ENCODE measurements at places on chromosomes 16 and 17.

- no peak for DNase-seq
Observed at GRCh38 chr17:44642834-44643233, 13.4 kb upstream of the MEIOC start.

- DNase-seq = no peak
Observed at GRCh38 chr16:88326611-88327485, 55.9 kb upstream of the ZNF469 start.

DNA sequence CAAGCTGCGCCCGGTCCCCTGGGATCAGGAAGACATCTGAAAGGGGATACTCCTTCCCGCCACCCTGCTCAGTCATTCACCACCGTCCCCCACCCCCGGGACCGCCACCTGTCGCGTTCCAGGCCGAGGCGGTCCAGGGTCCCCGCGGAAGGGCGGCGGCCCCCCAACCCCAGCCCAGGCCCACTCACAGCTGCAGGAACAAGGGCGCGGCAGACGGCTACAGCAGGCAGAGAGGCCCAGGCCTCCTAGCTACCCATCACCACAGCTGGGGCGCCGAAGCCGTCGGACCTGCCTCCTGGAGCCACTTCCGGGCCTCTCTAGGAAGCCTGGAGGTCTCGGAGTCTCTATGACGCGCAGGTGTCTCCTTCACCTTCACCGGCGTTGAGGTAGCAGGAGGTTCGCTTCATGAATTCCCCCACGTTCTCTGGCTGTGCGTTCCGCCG lies at the start of gene SDR42E1:
SDR42E1 (minus strand) TSS at position 272 of the 443 bp plus-strand sequence. CDS start 10,612 bp downstream, outside the sequence.
- DNase-seq = no peak

DNA sequence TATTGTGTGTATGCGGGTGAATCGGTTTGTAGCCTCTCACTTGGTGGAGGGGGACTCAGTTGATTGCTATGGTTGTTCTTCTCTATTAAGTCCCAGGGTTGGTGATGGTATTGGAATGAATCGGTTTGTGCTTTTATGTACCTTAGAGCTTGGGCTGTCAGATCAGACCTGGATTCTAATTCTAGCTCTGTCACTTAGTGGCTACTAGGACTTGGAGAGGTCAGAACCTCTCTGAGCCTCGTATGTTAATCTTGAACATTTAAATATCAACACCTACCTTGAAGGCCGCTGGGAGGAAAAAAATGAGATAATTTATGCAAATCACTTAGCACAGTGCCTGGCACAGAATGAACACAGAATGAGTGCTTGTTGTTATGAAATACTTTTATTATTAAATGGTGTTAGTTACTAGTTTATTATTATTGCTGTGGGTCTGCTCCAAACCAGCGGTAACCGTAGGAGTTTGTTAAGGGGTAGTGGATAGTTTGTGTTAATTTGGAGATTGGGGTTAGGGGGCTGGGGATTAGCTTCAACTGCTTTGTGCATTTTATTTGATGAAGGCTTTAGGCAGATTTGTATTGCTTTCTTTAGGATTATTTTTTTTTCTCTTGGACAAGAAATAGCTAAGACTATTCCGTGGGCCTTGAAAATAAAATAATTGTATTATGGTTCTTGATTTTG lies 3.5 kb downstream of the KDM6B start:
- DNase-seq = no peak

DNA sequence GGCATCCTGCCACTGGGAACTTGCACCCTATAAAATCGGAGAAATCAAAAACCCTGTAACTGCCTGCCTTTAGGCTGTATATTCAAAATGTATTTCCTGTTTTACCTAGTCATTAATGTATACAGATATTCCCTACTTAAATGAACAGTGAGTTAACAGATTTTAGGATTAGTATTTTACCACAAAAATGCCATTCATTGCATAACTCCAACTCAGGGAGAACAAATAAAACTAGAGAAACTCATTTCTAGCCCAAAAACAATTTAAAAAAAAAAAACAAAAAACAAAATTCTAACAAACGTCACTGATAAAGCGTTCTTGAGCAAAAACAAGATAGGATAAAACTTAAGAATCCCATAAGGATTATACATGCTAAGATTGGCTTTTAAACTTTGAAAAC lies 3.7 kb upstream of the DHX33 start:
- DNase-seq = no peak

DNA sequence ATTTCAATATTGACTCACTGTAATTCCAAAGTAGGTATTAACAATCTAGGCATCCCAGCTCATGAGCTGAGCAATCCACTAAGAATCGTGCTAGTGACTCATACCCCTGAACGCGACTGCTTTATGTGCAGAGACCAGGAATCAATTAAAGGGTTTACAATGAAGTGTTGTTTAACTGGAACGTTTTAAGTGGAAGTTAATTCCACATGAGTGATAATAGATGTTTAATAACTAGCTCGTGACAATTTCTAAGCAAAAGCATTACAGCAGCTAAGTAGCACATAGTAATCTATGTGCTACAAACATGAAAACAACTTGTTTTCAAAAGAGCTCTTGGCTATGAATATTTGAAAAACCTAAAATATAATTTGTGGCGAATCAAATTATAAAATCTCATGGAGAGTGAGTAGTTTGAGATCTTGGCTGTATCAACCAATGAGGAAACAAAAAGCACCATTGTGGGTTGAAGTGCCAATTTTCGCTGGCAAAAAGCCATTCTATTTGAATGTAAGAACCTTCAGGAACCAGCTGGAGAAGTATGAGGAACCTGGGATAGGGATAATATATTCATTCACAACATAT lies 9.4 kb downstream of the GJC1 start:
- DNase-seq = no peak

- DNase-seq = no peak
Observed at GRCh38 chr17:76252040-76252954, 12.0 kb upstream of the RNF157 start.

DNA sequence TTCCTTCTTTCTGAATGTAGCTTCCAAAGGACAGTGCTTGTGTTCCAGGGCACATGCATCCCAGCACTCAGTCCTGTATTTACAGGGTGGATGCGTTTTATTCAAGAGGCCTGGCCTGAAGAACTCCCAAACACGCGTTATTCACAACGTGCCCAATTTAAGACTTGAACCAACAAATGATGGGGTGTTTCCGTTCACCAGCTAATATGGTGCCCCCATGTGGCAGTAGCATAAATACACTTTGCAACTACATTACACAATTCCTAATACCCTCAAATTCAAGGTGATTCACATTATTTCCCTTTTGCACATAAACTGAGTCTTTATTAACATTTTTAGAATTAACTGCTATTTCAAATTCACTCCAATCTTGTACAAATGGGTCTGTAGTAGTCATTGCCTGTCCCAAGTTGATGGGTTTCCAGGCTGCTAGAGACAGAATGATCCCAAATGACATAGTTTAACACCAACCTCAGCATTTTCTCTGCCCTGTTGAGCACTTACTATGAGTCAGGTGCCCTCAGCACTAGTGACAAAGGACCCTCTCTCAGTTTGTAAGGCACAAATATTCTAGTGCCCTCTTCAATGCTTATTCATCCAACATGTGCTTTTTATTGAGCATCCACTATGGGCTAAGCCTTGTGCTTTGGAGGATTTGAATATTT lies 26.9 kb downstream of the HSD17B2 start:
- peak; percentile 10 for DNase-seq

DNA sequence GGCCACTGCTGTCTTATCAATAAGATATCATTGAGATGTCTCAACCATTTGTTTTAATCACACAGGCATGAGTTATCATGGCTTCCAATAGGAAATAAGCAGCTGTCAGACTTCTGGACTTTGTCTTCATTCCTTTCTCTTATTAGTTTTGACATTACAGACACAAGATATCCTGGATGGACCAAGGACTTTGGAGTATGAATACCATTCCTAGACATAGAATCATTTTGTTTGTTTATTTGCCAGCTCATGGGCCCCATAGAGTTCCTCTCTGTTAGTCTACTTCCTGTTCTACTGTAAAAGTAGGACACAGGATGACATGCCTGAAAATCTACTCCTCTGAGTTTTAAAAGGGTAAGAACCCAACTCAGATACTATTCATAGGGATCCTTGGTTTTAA lies 77.7 kb upstream of the KCNJ16 start:
- DNase-seq = no peak

GRCh38 chr16:81380932-81381331 lies 63.7 kb upstream of the CMIP start:
- DNase-seq = no peak

DNA sequence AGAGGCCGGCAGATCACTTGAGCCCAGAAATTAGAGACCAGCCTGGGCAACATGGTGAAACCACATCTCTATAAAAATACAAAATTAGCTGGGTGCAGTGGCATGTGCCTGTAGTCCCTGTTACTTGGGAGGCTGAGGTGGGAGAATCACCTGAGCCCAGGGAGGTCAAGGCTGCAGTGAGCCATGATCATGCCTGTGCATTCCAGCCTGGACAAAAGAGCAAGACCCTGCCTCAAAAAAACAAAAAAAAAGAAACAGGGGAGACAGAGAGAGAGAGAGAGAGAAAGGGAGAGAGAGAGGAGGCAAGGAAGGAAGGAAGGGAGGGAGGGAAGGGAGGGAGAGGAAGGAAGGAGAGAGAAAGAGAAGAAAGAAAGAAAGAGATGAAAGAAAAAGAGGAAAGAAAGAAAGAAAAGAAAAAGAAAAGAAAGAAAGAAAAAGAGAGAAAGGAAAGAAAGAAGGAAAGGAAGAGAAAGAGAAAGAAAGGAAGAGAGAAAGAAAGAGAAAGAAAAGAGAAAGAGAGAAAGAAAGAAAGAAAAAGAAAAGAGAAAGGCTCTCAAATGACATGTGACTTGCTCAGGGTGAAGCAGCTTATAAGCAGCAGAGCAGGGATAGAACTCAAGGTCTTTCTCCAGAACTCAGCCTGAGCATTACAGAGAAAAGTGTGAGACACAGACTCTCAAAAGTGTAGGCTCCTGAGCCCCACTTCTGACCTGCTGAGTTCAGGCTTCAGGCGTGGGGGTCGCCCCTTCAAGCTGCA lies 15.5 kb downstream of the CX3CL1 start:
- no peak for DNase-seq

- DNase-seq = peak; percentile 5
Observed at GRCh38 chr17:9356488-9356911, 219.1 kb downstream of the STX8 start.

DNA sequence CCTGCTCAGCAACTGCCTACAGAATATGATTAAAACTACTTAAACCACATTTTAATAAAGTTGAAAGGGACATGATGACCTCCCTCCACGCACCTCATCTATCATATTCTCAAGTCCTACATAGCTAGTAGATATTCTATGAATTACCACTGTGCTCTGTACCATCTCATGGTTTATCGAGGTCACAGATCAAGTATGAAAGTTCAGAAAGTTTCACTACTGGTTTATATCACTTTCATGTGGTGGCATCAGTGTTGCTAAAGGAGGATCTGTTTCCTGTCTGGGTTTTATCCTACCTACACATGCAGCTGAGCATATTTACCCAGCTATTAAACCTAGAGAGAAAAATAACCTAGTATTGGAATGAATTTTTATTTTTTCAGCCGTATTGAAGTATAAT lies 214.9 kb upstream of the MON1B start:
- no peak for DNase-seq

- DNase-seq = no peak
Observed at GRCh38 chr16:54288835-54289241, 2.3 kb upstream of the IRX3 start.

DNA sequence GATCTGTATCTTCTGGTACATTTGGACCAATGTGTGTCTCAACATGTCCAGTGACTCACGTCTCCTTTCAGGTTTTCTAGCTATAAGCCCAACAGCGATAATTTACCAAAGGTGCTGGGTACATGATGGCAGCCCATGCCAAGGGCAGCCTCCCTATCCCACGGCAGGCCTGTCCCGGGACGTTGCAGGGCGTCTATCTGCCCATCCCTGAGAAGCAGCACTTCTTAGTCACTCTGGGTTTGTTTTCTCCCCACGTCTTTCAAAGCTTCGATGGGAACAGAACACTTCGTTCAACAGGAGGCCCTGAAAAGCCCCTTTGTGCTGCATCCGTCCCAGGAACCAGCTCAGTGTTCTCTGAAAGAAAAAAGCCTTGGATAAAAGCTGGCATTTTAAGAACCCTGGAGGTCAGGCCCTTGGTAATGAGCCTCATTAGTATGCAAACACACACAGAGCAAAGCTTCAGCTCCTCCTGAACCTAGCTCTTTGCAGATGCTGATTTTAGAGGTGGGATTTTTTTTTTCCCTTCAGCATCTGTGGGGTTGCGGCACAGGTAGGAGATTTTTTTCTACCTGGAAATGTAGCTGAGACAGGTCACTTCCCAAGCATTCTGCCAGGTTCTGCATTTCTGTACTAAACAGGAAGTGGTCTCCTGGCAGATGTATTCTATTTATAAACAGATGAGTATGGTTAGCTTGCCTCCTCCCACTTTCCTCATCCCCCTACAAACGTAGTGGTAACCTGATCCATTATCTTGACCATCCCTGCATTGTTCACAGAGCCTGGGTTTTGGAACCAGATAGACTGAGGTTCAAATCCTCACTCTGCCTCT lies 17.5 kb upstream of the MT4 start:
- DNase-seq = no peak

- DNase-seq = no peak
Observed at GRCh38 chr17:12376276-12376675, 289.4 kb upstream of the MYOCD start.

DNA sequence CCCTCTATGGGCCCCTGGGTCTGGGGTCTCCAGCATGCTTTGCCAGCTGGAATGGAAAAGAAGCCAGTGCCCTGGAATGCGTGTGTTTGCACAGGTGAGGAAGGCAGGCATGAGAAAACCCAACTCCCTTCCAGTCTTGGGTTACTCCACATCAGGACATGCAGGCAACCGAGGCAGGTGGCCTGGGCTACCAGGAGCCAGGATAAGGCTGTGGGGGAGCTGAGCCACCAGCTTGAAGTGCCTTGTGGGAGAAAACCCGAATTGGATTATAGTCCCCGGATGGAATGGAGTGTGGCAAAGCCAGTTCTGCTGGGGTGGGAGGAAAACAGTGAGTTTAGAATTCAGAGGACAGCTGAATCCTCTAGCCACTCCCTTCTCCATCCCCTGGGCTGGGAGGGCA lies 7.2 kb downstream of the SRCIN1 start:
- peak; percentile 64 for DNase-seq

DNA sequence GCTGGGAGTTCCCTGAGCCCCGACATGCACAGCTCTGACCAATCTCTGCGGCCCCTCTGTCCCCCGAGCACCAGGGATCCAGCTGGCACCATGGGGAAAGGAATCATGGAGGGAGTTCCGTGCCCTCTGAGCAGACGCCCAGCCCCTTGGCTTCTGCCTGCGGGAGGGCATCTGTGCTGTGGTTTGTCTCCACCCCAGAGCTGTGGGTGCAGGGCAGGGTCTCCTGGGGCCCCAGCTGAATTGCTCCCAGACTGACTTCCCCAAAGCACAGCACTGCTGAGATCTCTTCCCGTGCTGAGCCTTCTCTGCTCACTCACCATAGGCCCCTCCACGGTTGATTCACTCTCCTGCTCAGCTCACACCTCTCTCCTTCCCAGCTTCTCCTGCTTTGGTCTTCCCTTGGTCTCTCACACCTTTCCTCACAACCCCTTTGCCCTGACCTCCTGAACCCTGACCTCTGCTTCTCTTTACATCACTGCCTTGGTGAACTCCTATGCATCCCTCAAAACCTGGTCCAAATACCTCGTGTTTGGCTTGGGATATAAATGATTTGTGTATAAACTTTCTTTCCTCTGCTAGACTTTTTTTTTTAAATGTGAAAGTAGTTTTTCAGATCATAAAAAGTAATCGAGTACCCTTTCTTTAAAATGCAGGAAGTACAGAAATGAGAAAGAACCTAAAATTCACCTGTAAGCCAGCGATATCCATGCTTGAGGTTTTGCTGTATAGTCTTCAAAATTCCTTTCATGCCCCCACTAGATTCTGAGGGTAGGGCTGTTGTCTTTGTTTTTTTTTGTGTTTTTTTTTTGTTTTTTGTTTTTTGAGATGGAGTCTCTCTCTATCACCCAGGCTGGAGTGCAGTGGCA lies 265.3 kb downstream of the SEC14L1 start:
- no peak for DNase-seq
